Pancreas (tissue), 10 donors: ENCODE measurements at places on chromosomes 3 and 15.

DNA sequence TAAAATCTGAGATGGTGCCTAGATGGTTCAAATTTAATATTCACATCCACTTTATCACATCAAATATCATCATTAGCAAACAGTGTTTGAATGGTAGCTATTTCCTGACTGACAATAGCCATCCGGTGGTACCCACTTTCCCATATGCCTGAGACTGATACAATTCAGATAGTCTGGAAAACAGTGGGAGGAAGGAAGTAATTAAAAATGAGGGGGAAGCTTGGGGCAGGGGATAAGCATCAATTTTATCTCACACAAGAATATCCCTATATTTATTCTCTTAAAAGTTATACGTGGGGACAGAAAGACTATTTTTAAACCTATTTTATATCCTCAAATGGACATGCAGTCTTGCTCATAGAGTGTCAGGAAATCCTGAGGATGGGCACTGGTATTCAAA lies 122.5 kb upstream of the GAP43 start:
- no peak for DNase-seq

DNA sequence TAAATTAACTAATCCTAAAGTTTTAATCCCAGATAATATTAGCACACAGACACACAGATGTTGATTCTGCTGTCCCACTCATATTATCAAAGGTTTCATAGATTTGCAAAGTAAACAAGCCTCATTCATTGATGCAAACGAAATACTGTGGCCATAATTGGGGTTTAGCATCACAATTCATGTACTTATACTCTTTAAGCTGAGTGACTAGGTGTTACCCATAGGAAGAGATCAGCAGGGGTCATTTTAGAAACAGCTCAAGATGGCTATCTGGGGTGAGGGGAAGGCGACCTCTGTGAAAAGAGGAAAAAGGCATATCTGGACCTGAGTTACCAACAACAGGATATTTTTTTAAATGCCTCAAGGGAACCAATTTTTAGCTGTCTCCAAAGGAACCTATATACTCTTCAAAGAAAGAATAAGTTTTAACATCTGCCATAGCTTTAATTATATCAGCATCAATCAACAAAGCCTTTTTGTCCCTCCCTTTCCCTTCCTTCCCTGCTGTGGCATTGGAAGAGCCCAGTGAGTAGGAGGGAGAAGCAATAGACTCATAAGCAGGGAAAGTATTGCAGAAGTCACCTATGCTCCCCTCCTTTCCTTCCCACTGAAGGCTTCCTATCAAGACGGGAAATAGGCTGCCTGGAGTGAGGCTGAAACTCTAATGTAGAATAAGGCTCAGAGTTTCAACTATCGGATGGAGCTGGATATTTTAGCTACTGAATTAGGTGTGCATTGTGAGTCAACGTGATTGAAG lies 553.4 kb downstream of the ZIC1 start:
- no peak for DNase-seq

- DNase-seq = no peak
These were observed 6.3 kb upstream of the SCN5A start for GRCh38 chr3:38655708-38656300.

DNA sequence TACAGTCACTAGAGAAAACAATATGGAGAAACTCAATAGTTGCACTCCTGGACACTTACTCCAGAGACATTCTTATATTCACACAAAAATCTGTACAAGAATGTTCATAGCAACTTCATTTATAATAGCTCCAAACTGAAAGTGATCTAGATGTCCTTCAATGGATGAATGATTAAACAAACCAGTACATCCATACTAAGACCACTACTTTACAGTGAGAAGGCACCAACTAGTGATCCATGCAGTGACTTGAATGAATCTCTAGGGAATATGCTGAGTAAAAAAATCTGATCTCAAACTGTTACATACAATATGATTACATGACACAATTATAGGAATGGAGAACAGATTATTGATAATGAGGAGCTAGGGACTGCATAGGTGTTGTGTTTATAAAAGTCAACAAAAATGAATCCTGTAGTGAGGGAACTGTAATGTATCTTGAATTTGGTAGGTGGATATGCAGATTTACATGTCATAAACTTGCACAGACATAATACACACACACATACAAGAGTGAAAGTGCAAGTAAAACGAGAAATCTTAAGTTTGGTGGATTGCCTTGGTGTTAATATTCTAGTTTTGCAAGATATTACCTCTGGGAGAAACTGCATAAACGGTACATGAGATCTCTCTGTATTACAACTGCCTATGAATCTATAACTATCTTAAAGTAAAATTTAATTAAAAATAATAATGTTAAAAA lies 85.7 kb downstream of the SPATA16 start:
- no peak for DNase-seq

DNA sequence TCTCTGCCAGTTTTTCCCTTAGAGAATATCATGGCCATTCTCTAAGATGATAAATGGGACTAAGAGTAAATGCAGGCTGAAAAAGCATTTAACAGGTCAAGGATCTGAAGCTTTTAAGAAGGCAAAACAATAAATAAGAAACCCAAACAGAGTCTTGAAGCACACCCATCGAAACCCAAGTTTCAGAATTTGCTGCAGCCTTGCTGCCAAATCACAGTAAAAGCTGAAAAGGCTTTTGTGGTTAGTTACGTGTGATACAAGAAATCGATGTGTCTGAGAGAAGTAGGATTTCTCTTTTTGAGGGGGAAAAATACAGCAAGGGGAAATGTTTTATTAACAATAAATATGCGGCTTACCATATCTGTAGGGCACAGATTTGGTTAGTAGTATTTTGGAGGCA lies 92.0 kb downstream of the IGF1R start:
- no peak for DNase-seq

GRCh38 chr3:162740941-162741596 lies 1244.5 kb downstream of the OTOL1 start:
- DNase-seq = no peak

DNA sequence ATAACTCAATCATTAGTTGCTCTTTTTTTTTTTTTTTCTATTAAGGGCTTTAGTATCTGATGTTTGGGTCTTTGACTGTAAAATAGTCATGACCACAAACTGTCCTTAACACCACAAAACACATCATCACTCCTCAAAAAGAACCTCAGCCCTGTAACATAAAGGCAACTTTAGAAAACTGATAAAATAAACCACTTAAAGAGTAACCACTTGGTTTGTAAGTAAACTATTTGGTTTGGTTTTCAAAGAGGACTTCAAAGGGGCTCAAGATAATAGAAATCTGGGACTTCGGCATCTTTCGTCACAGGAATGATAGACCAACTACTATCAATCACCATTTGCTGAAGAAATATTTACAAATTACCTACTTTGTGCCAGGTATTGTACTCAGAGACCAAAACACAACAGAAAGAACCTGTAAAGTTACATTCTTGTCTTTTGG lies 167.8 kb downstream of the FOXP1 start:
- DNase-seq = no peak

- DNase-seq = no peak
These were observed 1.4 kb upstream of the BCL6 start for GRCh38 chr3:187746442-187747281.

- DNase-seq = no peak
These were observed 49.6 kb downstream of the ROPN1B start for GRCh38 chr3:126018545-126018944.

- no peak for DNase-seq
These were observed 238.5 kb downstream of the DOCK3 start for GRCh38 chr3:50913260-50913659.

DNA sequence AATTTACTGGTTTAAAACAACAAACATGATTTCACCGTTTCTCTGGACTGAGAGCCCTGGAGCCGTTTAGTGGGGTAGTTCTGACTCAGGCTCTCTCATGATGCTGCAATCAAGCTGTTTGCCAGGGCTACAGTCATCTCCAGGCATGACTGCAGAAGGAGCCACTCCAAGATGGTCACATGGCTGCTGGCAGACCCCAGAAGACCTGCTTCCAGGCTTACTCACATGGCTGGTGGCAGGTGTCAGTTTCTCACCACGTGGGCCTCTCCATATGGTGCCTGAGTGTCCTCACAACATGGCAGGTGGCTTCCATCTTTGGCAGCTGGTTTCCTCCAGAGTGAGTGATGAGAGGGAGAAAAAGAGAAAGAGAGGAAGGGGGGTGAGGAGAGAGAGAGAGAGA lies 378.3 kb upstream of the RGMA start:
- peak; percentile 35 for DNase-seq

DNA sequence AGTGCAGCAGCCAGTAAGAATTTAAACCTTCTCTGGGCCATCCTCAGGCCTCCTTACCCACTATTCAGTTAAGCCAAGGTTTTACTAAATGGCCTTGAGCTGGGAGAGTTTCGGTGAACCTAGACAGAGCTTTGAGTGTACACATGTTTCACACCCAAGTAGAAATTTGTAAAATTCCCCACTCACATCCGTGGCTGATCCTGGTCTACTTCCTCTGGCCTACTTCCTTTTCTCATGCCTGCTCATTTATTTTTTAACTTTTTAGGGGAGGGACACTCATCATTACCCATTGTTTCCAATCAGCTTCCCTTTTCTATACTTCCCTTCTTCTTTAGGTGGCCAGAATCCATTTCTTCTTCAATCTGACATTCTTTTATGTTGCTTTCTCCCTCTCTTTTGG lies 7.6 kb downstream of the CX3CR1 start:
- no peak for DNase-seq

GRCh38 chr3:156812521-156813335 lies 13.4 kb upstream of the LEKR1 start:
- no peak for DNase-seq
